AML-193 (cell line): ENCODE measurements at places on chromosomes 2 and 18.

DNA sequence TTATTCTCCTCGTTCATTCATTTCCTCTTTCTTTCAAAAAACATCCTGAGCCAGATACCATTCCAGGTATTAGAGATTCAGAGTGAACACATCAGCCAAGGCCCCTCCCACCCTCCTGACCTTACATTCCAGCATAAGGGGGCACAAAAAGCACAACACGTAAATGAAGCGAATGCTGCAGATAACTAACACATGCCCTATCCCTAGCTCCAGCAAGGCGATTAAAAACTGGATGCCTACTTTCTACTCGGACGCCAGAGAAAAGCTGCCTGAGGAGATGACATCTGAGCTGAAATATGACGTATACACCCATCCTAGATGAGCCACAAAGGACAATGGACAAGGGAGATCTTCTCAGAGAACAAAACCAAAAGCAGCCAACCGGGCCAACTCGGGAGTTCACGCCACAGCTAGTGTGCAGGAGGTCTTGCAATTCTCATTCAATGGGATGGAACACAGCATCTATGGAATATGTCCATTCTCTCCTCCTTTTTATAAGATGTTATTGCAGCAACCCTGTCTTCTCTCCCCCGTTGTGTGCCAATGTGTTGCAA is 33.5 kb downstream of the FEZ2 start:
- DNase-seq = no peak

DNA sequence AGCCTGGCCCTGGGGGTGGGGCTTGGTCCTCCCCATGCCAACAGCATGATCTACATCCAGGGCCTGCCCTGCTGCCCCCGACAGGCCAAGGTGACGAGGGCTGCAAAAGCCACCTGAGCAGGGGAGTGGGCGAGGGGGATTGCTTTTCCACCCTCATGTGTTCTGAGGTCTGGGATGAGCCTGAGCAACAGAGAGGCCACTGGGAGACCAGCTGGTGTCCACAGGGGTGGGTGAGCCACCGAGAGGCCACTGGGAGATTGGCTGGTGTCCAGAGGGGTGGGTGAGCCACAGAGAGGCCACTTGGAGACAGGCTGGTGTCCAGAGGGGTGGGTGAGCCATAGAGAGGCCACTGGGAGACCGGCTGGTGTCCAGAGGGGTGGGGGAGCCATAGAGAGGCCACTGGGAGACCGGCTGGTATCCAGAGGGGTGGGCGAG is 147.4 kb upstream of the GPC1 start:
- DNase-seq = no peak

DNA sequence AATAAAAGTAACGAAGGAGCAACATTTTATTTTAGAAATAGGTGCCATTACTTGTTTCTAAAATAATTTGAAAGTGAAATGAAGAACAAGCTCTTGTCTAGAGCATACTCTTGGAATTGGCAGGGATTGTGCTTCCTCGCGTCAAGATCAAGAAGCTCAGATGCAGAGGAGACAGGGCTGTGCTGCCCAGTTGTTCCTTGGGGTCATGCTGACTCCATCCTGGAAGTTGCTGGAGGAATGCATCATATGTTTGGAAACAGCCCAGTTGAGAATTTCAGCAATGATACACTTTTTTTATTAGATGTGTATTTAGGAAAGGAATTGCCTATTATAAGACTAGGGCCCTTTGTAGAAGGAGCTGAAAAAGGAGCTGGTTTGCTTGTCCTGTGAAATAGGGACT is 17.2 kb downstream of the LTBP1 start:
- no peak for DNase-seq

- no peak for DNase-seq
Measured at GRCh38 chr18:48959551-48959920, 8.8 kb upstream of the SMAD7 start.

- DNase-seq = no peak
Measured at GRCh38 chr2:234164493-234165413, 114.3 kb downstream of the SPP2 start.

GRCh38 chr2:58826795-58827194 is 585.7 kb upstream of the FANCL start:
- DNase-seq = no peak

DNA sequence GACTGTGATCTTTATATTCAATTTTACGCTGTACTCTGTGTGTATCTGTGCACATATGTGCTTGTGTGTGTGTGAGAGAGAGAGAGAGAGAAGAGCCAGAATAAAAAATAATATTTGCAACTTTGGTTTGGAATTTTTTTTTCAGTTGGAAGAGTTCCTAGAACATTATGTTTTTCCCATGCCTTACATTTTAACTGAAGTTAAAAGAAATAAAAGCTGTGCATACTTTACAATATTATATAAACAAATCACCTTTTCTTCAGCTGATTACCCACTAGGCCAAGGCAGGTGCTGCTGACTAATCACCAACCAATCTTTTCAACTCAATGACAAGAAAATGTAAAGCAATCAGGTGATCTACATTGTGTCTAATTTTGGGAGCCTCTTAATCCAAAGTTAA is 366.3 kb downstream of the NYAP2 start:
- DNase-seq = no peak

DNA sequence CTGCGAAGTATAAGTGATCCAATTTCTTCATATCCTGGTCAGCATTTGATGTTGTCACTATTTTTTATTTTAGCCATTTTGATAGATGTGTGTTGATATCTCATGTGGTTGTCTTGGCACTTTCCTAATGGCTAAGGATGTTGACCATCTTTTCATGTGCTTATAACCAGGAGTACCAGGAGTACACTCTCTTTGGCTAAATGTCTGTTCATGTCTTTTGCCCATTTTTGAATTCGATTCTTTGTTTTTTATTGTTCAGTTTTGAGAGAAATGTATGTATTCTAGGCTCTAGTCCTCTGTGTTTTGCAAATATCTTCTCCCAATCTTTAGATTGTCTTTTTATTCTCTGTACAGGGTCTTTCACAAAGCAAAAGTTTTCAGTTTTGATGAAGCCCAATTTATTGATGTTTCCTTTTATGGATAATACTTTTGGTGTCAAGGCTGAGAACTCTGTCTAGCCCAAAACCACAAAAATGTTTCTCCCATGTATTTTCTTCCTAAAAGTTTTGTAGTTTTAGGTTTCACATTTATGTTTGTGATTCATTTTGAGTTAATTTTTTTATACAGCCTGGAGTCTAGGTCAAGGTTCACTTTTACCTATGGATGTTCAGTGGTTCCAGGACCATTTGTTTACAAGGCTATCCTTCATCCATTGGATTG is 65.4 kb downstream of the SDC1 start:
- no peak for DNase-seq

DNA sequence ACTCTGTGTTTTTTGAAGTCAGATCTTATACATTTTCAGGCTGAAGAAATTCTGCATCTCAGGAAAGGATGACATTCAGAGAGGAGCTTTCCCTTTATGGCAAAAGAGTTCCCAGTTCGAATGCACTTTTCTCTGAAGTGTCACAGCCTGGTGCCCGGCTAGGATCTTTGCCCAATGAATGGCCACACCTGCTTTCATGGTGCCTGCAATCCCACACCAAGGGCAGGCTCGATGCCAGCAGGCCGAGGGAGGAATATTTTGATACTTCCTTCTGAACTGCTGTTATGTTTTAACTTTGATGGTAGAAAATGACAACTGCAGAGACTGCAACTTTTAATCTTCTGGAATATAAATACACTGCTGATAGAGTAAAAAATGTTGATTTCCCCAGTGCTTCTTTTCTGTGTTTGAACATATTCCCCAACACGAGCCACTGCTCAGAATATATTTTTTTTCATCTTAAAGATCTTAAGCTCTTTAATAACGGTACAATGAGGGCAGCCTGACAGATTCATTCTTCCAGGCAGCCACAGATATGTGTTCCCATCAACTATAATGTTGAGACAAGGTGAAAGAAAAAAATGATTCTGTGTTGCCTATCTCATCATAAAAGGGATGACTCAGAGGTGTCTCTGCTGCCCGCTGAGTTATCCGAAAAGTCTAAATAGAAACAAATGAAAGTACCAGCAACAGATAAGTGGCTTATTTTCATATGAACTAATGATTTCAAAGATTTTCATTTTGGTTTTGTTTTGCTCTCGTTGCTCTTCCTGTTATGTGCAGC is 848.5 kb downstream of the DCDC2C start:
- DNase-seq = no peak

DNA sequence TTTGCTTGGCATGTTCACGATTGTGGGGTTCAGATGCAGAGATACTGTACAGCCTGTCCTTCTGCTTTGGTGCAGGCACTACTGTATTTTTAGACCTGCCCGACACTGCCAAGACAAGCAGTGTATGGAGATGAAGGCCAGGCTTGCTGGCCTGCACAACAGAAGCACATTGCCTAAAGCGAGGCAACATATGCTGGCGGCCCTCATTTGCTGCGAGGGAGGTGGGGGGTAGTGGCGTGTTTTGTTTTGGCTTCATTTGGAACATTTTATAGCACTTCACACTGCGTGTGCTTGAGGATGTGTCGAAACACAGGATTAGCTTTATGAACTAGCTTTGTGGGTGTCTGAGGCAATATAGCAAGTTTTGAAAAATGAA is 27.0 kb downstream of the TMEM182 start:
- no peak for DNase-seq

DNA sequence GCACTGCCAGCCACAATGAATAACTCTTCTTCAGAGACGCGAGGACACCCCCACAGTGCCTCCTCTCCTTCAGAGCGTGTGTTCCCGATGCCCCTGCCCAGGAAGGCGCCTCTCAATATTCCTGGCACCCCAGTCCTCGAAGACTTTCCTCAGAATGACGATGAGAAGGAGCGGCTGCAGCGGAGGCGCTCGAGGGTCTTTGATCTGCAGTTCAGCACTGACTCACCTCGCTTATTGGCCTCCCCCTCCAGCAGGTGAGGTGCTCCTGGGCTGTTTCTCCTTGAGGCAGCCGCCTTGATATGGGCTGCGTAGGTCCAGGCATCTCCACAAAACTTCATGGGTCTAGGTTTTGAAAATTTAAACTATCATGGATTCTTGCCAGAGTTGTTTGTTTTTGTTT is 6.1 kb downstream of the NCAPH start:
- no peak for DNase-seq

DNA sequence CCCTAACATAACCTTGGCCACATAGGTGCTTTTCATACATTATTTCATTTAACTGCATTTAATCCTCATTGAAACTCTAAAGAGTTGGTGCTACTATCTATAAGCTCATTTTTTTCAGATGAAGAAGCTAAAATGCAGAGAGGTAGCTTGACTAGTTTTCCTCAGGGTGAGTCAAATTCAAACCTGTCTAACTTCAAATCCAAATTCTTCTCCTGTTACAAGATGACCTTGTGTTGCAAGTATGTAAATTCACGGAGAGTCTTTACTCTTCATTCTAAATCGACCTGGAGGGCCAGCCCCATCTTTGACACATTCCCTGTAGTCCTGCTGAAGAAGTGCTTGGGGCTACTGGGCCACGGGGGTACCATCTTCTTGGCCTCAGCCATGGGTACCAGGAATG is 8.2 kb upstream of the SETBP1 start:
- DNase-seq = no peak

- no peak for DNase-seq
Measured at GRCh38 chr18:44409515-44409914, 271.2 kb upstream of the SETBP1 start.

DNA sequence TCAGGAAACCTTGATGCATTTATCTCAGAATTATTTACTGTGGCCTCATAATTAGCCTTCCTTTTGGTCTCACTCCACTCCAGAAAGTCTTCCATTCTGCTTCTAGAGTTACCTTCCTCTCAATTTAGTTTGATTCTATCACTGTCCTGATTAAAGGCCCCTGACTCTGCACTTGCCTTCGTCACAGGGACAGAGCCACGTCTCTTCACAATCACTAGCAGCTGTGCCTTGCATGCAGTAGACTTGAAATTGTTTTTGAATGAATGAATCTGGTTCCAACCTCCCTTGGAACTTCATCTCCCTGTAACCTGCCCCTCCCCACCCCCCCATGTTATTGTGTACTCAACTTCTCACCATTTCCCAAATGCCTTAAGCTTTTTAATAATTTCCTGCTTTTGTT is 52.4 kb downstream of the OSBPL6 start:
- no peak for DNase-seq

GRCh38 chr2:105431367-105432043 is 32.7 kb upstream of the FHL2 start:
- DNase-seq = no peak

DNA sequence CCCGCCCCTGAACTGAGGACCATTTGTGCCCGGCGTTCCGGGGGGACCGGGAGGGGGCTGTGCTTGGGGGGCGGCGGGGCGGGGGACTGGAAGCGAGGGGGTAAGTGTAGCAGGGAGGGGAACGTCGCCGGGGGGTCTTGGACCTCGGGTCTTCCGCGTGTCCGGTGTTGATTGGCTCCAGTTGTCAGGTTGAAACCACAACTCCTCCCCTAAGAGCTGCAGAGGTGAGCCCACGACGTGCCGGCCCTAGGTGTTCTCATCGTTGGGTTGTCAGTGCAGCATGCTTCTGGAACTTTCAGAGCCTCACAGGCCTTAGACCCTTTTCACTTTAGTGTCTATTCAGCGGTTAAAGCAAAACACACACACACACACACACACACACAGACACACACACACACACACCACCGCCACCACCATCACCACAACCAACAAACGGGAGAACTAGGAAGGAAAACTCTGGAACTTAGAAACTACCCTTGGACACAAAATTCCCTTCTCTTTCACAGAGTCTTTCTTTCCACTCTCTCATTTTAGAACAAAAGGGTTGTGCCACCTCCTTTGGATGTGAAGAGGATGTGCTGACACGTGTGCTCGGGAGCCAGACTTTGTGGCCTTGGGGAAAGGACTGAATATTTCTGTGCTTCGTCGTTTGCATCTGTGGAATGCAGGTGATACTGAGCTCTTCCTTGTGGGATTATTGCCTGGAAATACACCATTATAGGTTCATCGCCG is 6.7 kb upstream of the DLX2 start:
- DNase-seq = no peak

DNA sequence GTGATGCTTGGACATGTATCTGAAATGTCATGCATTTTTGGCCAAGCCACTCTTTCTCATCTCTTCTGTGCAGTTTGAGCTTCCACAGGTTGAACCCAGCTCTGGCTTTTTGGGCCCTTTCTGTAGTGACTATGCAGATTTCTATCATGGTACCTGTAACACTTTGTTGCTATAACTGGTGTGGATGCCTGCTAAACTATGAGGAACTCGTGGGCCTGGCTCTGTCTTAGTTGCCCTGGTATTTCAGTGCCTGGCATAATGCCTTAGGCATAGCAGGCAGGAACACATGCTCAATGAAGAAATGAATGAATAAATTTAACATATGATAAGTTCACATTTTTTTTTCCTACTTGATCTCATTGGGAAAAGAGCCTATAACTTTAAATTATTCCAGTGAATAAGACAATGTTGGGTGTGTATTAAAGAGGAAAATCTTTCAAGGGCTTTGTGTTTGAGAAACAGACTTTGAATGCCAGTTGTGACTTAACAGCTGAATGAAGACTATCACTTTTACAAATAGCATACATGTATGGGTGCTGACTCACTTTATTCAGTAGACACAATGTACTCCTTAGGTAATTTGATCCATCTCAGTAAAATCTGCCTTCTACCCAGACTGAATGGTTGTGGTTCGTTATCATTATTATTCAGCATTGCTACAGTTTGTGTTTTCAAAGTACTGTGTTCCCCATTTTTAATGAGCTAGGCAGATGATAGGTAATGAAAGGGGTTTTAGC is 86.4 kb upstream of the MAP4K3 start:
- no peak for DNase-seq
